Upper lobe of left lung (tissue), 6 donors: ENCODE measurements at places on chromosomes 2 and 18. TPM values are rescaled to one million over a fixed set of nuclear protein-coding genes. Genes with fewer than 3 reads are reported as not detected.

Gene ZNF532
- total RNA-seq = 36.8 TPM

Gene CXCR4
- total RNA-seq = 40.6 TPM

GRCh38 chr2:109549016-109549590, 64.7 kb downstream of the SEPTIN10 start:
- H3K36me3 ChIP-seq = peaks cover 6% of the 10 kb centered on the region
- H3K27ac ChIP-seq = no peak overlapping the region
- no peak overlapping the region for H3K4me3 ChIP-seq
- DNase-seq = no peak

DNA sequence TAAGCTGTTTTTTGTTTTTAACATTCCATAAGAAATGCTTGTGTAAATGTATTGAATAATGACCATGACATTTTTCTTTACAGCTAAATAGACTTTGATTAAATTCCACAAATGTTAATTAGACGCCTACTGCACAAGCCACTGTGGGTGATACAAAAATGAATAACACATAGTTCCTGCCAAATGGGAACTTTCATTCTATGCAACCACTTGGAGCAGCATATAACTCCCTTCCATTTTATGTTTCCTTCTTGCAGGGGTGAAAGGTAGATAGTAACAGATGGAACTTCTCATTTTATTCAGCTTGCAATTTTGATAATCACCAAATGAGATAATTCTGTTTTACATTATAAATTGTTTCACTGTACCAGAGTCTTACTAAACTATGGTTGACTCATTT, 70.0 kb upstream of the THUMPD2 start:
- no peak for DNase-seq
- no peaks in the 10 kb centered on the region for H3K4me1 ChIP-seq
- no peak overlapping the region for H3K27ac ChIP-seq
- H3K27me3 ChIP-seq = no peaks in the 10 kb centered on the region
- no peak overlapping the region for H3K4me3 ChIP-seq

DNA sequence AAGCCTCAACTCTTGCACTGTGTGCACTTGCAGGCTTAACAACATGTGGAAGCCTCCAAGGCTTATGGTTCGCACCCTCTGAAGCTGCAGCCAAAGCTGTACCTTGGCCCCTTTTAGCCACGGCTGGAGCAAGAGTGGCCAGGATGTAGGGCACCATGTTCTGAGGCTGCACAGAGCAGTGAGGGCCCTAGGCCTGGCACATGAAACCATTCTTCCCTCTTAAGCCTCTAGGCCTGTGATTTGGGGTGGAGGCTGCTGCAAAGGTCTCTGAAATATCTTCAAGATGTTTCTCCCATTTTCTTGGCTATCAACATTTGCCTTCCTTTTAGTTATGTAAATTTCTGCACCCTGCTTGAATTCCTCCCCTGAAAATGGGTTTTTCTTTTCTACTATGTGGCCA, 161.9 kb upstream of the SPATS2L start:
- H3K4me3 ChIP-seq = no peak overlapping the region
- H3K4me1 ChIP-seq = no peaks in the 10 kb centered on the region
- H3K27ac ChIP-seq = no peak overlapping the region

GRCh38 chr18:13541621-13542519, 184.5 kb downstream of the FAM210A start:
- H3K36me3 ChIP-seq = no peaks in the 10 kb centered on the region
- no peak for DNase-seq
- no peaks in the 10 kb centered on the region for H3K4me1 ChIP-seq
- H3K27ac ChIP-seq = no peak overlapping the region
- no peak overlapping the region for H3K4me3 ChIP-seq

GRCh38 chr2:222320436-222321395, 21.9 kb upstream of the PAX3 start:
- H3K27ac ChIP-seq = no peak overlapping the region
- peak; percentile 68 for DNase-seq
- H3K27me3 ChIP-seq = peaks cover 18% of the 10 kb centered on the region
- H3K36me3 ChIP-seq = no peaks in the 10 kb centered on the region

DNA sequence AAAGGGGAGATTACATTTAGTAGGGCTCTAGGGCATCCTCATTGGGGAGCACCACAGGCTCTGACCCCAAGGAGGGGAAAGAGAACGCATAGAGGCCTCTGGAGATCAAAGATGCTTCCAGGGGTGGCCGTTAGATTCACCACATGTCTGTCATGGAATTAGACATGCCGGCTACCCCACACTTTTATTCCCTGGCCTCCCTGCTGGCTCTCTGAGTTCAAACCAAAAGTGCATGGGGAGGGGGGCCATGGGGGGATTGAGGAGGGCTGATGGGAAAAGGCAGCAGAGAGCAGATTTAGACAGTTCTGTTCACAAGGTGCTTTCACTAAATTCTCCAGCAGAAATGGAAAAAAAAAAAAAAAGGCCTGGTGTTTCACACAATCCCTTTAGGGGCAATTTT, 64.4 kb upstream of the ZNF521 start:
- no peaks in the 10 kb centered on the region for H3K4me1 ChIP-seq
- no peak overlapping the region for H3K4me3 ChIP-seq
- H3K27ac ChIP-seq = no peak overlapping the region
- no peaks in the 10 kb centered on the region for H3K36me3 ChIP-seq
- no peak for DNase-seq
- no peaks in the 10 kb centered on the region for H3K27me3 ChIP-seq

- no peaks in the 10 kb centered on the region for H3K27me3 ChIP-seq
- peak overlapping the region; percentile 51 for H3K27ac ChIP-seq
- peaks cover 15% of the 10 kb centered on the region for H3K4me1 ChIP-seq
- H3K4me3 ChIP-seq = no peak overlapping the region
- peak; percentile 80 for DNase-seq
- no peaks in the 10 kb centered on the region for H3K36me3 ChIP-seq
These were observed 60.1 kb downstream of the SPIRE1 start for GRCh38 chr18:12597760-12598159.

DNA sequence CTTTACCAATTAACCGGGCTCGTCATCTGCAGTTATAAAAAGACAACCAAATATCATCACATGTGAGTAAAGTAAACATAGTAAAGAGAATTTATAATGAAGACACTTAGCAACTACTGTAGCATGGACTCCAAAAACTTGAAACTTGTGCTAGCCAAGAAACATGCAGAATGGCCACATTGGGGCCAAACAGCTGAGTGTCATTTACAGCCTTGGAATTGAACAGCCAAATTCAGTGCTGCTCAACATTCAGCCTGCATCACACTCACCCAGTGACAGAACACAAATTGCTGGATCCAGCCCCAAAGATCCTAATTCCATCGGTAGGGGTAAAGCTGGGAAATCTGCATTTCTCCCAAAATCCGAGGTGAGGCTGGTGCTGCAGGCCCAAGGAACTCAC, 224.8 kb upstream of the GYPC start:
- no peaks in the 10 kb centered on the region for H3K27me3 ChIP-seq
- H3K4me3 ChIP-seq = no peak overlapping the region
- DNase-seq = no peak
- H3K27ac ChIP-seq = no peak overlapping the region
- no peaks in the 10 kb centered on the region for H3K36me3 ChIP-seq

GRCh38 chr2:44362207-44363015, 664 bp downstream of the CAMKMT start:
- peak overlapping the region; percentile 84 for H3K4me3 ChIP-seq
- peak overlapping the region; percentile 94 for H3K27ac ChIP-seq
- no peaks in the 10 kb centered on the region for H3K36me3 ChIP-seq
- peak; percentile 32 for DNase-seq
- H3K27me3 ChIP-seq = no peaks in the 10 kb centered on the region
